ENCODE measurements at places on chromosomes 3 and 15.

GRCh38 chr3:53154881-53155285 is 6.1 kb upstream of the PRKCD start:
- no peak for DNase-seq

GRCh38 chr15:47719730-47720129 is 2.4 kb downstream of the SEMA6D start:
- DNase-seq, result no peak

DNA sequence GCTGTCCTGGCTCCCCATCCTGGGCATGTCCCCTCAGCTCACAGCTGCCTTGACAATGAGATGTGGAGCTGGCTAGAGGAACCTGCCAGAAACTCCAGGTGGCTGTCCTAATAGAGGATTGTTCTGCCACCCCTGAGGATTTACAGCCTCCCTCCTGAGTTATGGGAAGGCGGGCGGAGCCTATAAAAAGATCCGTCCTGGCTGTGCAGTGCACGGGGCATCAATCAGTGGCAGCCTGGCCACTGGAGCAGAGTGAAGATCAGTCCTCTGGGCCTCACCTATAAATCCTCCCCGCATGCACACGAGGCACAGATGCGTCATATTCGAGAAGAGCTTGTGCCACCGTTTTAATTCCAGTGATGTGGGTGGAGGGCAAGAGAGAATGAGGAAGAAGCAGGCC is 90.0 kb downstream of the MEGF11 start:
- no peak for DNase-seq

DNA sequence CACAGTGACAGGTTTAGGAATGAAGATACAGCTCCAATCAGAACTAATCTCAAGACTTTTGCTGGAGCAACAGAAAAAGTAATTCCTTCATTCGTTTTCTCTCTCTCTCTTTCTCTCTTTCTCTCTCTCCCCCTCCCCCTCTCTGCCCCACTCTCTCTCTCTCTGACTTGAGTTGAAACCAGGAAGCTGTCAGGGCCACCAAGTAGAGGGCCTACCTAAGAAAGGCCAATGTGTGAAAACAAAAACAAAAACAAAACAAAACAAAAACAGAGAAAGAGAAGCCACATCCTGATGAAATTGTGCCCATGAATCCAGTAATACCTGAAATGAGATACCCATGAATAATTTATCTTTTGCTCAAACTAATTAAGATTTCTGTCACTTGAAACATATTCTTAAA is 72.9 kb downstream of the ATP8B4 start:
- no peak for DNase-seq

DNA sequence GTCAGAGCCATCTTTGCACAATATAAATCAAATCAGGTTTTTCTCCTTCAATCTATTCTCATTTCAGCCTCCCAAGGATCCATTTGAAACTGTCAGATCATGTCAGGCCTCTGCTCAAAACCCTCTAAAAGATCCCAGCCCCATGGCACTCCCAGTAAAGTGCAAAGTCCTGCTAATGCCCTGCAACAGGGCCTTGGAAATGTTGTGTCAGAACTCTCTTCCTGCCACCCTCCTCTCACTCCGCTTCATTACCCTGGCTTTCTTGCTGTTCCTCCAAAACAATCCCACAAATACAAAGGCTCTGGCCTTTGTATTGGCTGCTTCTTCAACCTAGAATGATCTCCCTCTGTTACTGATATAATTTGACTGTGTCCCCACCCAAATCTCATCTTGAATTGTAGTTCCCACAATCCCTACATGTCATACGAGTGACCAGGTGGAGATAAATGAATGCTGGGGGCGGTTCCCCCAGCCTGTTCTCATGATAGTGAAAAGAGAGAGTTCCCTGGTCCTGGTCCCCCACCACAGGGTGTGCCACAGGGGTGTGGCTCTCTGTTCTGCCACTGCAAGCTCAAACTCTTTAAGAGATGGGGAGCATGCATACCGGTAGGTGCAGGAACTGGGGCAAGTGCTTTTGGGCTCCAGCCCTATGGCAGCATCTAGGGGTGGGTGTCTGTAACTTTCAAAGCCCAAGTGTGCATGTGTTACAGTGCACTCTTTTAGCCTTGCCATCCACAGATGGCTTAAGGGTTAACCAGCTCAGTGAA is 22.9 kb upstream of the TRA2B start:
- DNase-seq, result no peak
